Naive thymus-derived CD4-positive, alpha-beta T cell (primary cell): ENCODE measurements at places on chromosomes 5 and 9.
A peak's percentile ranks its signal among the peaks of the same experiment; 100 is the strongest.

- DNase-seq: no peak
Observed at GRCh38 chr9:127538849-127539258, 73.2 kb upstream of the STXBP1 start.

GRCh38 chr5:74275171-74275992 lies 365.1 kb downstream of the ENC1 start:
- no peak for DNase-seq

DNA sequence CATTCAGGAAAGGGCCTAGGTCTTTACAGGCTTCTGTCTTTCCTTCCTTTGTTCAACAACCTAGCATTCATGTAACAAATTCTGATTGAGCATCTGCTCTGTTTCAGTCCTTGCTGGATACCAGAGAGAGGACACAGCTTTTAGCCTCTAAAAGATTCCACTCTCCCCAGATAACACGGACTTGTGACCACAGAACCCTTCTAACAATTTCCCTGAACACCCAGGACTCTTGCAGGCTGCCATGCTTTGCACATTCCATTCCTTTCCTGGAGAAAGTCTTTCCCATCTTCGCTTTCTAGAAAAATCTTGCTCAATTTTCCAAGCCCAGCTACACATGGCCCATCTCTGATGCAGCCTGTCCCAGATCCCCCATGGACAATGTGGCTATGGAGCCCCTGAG lies 310.9 kb downstream of the ACTL7B start:
- DNase-seq: no peak

DNA sequence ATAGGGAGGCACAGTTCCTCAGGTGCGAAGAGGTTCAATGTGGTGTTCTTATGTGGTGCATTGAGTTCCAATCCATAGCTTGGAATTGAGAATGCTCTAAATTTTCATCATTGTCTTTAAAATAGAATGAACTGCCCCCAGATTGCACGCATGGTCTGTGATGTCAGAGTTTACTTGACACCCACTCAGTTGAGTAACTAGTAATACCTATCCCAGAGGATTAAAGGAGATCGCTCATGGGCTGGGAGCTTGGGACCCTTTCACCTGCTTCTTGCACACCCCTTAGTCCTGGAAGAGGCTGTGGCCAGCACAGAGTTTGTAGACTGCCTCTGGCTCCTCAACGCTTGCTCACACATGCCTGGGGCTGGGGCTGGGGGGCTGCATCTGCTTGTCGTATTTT lies 95.1 kb upstream of the OTULINL start:
- no peak for DNase-seq

- DNase-seq: no peak
Observed at GRCh38 chr9:135373820-135374219, 105.8 kb upstream of the PPP1R26 start.

DNA sequence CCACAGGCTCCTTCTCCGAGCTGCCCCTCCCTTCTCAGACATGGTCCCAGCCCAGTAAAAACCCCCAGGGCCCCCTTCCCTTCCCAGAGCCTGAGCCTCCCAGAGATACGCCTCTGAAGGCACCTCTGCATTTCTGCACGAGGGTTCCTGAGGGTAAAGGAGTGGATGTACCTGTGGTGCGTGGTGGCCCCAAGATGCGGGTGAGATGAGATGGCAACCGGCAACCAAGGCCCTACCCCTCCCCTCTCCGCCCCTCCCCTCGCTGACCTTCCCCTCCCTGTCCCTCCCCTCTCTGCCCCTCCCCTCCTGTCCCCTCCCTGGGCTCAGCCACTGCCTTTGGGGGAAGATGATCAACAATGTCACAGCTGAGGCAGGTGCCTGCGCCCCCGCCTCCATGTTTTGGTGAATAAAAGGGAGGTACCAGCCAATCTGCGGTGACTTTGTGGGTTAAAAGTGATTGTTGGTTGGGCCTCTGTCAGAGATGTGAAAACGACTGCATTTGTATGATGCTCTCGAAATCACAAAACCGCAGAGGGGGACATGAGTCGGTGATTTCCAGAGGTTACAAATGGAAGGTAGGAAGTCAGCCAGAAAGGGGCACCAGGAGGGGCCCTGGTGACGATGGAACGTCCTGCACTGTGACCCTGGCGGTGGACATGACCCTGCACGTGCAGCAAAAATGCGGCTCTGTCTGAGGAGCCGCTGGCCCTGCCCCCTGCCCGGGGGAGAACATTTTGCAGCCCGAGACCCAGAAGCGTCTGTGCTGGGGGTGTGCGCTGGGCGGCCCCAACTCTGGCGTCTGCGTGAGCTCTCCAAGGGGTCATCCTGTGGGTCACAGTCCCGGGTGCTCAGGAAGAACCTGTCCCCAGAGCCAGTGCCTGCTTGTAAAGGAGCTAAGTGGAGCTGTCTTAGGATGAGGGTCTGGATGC lies 3.7 kb downstream of the LCN9 start:
- no peak for DNase-seq

- no peak for DNase-seq
Observed at GRCh38 chr5:147921136-147921535, 14.8 kb upstream of the C5orf46 start.

DNA sequence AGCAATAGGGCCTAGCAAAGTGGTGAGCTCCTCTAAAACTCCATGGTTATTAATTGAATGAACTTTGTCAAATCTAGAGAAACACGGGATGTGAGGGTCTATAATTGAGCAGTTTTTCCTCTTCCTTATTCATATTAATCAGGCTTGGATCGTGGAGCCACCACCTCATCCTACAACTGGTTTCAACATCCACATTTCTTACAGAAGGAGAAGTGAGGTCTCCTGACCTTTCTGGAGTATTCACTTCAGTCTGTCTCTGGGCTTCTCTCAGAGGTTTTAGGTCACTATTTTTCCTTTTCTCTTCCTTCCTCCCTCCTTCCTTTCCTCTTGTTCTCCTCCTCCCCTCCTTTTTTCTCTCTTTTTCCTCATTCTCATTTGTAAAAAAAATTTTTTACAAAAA lies 177.3 kb upstream of the ACTBL2 start:
- DNase-seq: no peak

GRCh38 chr9:135216791-135217441 lies 129.4 kb downstream of the OLFM1 start:
- DNase-seq: no peak

DNA sequence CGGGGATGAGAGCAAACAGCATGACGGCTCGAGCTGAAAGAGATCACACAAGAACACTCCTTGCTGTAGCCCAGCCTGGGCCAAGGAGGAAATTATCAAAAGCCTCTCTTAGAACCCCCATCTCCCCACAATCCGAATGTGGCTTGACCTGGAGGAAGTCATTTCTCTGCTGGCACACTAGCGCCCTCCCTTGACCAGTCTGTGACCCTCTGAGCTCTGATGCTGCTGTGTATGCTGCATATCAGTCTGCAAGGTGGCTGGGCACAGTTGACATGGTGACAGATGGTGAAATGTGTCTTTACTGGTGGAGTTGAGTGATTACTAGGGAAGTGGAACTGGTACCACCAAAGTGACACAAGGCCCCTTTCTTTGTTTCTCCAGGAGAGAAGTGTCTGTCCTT lies 3.3 kb downstream of the SLC46A2 start:
- no peak for DNase-seq

GRCh38 chr5:52867809-52868208 lies 80.1 kb downstream of the ITGA1 start:
- no peak for DNase-seq

- DNase-seq: no peak
Observed at GRCh38 chr9:137515338-137515724, 34.9 kb downstream of the PNPLA7 start.

DNA sequence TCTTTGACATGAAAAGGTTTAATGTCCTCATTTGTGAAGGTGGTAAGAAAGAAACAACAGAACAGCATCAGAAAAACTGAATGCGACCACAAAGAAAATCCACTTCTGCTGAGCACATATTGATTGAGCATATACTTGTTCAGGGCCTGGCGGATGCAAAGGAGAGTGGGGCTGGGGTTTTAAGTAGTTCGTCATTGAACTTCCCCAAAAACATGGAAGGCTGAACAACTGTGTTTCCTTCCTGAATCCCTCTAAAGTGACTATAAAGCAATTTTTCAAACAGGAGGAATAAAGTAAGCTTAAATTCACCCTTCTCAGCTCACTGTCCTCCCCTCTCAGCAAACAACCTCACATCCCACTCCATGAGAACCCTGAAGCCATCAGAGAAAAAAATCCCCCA lies 262.9 kb downstream of the AGTPBP1 start:
- no peak for DNase-seq

GRCh38 chr5:96863949-96864584 lies 12.2 kb upstream of the ERAP2 start:
- DNase-seq: no peak

- DNase-seq: no peak
Observed at GRCh38 chr5:134447815-134448520, 36.3 kb upstream of the CDKN2AIPNL start.

GRCh38 chr9:95896580-95896979 lies 21.1 kb downstream of the ERCC6L2 start:
- no peak for DNase-seq

- DNase-seq: no peak
Observed at GRCh38 chr5:72940082-72940481, 15.8 kb upstream of the FCHO2 start.

- no peak for DNase-seq
Observed at GRCh38 chr5:136200761-136201160, 7.8 kb upstream of the SMIM32 start.

DNA sequence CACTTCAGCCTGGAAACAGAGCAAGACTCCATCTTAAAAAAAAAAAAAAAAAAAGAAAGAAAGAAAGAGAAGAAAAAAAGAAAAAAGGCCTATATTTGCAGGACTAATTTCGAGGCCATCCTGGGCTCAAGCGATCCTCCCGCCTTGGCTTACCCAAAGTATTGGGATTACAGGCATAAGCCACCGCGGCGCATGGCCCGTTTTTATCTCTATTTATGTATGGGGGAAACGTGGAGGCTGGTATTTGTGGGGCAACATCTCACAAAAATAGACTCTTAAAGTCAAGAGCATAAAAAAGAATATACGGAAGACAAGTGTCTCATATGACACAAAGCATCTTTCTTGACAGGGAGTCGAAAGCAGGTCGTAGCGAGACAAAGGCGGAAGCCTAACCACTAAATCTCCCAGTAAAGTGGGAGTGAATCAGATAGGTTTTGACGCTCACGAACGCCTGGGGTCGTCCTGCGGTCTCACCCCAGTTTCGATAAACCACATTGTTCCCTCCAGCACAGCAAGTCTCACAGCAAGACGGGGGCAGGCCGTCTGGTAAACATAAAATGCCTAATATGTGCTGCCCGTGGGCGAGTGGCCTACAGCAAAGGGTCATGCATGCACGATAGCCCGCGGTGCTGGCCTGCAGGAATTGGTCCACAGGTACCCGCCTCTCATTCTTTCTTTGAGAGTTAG lies 1.8 kb upstream of the TRIM41 start:
- peak; percentile 78 for DNase-seq

- no peak for DNase-seq
Observed at GRCh38 chr5:5327126-5327525, 95.4 kb upstream of the ICE1 start.

DNA sequence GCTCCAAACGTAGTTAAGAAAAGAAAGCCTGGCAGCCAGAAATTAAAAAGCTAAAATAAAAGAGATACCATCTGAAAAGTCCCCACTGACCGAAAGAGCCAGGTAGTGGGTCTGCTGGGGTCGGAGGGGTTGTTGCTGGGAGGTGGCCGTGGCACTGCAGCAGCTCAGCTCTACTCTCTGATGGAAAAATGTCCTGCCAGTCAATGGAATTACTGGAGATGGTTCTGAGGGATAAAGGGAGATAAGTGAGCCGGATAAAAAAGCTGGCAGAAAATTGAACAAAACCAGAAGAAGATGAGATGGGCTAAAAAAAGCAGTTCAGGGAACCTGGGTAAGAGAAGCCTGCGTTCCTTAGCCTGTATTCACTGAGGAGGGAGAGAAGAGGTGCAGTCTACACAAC lies 202.8 kb downstream of the SREK1 start:
- no peak for DNase-seq

DNA sequence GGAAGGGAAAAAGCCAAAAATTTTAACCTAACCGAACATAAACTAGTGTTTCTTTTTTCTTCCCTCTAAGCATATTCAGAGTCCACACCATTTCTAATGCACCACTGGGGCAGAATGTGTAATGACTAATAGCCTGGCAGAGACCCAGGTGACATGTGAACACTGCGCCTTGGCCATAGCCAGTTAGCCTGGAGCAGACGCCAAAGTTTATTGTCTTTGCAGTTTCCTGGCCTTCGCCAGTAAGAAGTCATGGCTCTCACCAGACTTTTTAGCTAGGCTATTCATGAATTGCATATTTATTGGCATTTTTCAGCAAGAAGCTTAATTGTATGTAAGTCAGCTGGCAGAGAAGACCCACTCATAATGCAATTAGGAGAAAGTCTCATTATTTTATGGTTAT lies 182.8 kb upstream of the SLC27A6 start:
- no peak for DNase-seq

DNA sequence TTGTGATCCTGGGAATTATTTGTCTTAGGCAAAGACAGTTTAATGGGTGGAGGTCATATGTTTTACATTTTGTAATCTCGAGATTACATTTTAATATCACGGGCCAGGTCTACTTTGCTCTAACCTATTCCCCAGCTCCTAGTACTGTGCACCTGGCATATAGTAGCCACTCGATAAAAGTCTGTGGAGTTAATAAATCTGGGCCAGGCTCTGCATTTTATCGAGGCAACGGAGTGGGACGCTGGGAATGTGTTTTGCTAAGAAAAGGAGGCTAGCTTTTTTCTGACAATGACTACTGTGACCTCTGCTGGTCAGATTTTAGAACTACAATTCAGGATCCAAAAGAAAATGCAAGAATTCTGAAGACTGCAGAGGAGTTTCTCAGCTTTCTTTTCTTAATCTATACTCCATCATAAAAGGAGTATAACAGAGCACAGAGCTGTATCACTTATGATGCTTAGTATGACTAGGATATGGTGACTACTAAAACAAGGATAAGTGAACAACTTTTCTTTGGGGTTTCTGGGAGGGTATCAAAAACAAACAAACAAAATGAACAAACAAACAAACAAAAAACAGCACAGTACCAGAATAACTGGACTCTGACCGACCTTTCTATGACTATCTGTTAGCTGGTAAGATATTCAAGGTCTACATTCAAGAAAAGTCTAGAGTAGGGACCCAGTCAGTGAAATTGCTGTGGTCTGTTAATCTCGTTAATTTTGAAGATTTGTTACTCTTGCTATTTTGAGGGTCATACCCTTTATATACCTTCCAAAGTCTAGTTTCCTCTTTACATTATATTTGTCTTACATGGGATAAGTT lies 46.1 kb upstream of the CER1 start:
- peak; percentile 28 for DNase-seq

GRCh38 chr5:949815-950560 lies 57.3 kb downstream of the TRIP13 start:
- DNase-seq: no peak

DNA sequence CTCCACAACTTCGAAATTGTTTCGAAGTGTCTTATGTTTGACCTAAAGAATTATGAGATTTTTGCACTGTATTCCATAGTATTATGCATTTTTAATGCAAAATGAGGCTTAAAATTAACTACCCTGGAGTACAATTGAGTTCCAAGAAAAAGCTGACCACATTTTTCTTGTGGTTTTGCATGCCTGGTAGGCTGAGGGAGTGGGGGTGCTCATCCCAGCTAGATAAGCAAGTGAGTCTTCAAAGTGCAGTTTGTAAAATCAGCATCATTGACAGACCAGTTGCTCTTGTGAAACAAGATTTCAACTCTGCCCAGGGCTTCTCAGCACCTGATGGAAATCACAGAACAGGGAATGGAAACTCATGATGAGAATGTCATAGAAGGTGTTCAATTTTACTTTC lies 17.0 kb upstream of the NDUFS4 start:
- no peak for DNase-seq
